ENCODE measurements at places on chromosomes 2 and 18.

GRCh38 chr18:75205514-75206132 is 3.3 kb downstream of the PTGR3 start:
- no peak for DNase-seq

DNA sequence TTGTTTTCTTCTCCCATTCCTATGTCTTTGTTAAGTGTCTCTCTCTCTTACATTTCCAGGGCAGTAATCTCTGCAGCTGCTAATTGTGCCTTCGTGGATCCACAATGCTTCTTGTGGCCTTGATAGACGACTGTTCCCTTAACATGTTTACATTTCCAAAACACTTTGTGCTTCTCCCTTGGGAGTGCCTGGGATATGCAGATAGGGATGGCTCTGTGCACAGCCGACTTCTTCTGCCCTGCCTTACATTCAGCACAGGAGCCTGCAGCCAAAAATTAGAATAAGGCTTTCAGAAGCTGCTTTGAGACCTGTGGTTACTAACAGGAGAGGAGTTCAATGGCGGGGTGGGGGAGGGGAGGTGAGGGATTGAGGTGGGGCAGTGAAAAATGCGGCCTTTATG is 328.9 kb downstream of the TDRD15 start:
- no peak for DNase-seq

DNA sequence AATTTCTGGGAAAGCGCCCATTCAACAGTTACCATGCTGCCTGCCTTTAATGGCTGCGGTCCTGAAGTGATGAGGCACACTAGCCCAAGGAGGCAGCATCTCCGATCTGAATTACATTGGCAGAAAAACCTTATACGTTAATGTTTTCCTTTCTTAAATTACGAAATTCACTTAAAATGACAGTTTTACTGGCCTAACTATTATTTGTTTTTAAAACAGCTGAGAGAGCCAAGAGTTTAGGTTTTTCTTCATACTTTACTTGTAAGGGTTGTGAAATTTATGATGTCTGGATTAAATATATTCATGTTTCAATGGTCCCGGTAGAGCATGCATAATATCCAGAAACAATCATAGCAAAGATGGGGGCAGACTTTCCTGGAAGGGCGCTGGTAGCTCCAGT is 115.2 kb upstream of the REV1 start:
- DNase-seq, result no peak

DNA sequence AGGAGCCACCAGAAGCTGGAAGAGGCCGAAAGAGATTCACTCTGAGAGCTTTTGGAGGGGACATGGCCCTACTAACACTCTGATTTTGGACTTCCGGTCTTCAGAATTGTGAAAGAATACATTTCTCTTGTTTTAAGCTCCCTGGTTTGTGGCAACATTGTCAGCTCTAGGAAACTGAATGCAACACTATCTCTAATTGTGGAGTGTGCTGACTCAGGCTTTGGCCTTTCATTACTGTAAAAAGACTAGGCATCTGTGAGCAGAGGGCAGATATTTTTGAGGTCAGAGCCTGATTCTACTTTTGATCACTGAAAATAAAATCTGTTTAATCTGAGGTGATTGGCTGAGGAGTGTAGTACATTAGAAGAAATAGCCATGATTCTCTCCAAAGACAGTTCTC is 185.4 kb upstream of the FAM98A start:
- DNase-seq, result no peak

- no peak for DNase-seq
These were observed 89.8 kb upstream of the MBOAT2 start for GRCh38 chr2:9093324-9093723.

- peak; percentile 82 for DNase-seq
These were observed 16.2 kb downstream of the IL18RAP start for GRCh38 chr2:102439065-102439695.

DNA sequence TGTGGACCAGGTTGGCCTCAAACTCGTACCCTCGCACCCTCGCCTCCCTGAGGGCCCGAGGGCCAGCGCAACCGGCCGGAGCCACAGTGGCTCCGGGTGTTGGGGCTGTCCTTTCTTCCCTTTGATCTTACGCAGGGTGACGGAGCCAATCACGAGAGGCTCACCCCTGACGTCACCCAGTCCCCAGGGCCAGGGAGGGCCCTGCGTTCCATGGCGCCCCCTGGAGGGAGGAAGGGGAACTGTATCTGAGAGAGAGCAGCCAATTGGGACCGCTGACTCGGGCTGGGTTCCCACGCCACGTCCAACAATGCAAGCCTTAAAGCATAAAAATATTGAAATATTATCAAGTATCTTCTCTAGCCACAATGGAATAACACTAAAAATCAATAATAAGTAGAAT is 432.8 kb upstream of the LRRTM4 start:
- DNase-seq, result no peak

DNA sequence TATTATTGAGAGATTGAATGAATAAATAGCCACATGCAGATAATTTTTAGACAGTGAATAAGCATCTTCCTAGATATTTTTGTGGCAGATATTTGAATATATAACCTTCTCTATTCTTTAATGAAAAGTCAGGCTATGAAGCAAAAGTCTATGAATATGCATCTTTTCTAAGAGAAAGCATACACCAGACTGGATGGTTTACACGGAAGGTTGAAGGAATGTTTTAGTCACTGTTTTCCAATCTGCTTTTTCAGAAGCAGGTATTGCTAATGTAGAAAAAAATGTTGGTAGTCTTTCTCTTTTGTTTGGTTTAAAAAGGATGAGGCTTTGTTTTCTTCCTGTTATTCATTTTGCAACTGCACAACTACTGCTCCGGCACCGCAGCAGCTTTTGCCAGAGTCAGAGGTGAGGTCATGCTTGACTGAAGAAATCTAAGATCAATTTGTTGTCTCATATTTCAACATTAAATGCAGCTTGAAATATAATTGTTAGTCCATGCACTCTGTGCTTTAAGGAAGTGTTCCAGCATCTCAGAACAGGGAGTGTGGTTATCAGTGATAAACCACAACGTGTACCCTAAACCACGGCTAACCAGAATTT is 1540.8 kb upstream of the PIK3C3 start:
- DNase-seq, result no peak

- DNase-seq, result no peak
These were observed 4.5 kb downstream of the IDH1 start for GRCh38 chr2:208250388-208250787.

- DNase-seq, result no peak
These were observed 269.8 kb downstream of the TNS1 start for GRCh38 chr2:217732992-217733391.

DNA sequence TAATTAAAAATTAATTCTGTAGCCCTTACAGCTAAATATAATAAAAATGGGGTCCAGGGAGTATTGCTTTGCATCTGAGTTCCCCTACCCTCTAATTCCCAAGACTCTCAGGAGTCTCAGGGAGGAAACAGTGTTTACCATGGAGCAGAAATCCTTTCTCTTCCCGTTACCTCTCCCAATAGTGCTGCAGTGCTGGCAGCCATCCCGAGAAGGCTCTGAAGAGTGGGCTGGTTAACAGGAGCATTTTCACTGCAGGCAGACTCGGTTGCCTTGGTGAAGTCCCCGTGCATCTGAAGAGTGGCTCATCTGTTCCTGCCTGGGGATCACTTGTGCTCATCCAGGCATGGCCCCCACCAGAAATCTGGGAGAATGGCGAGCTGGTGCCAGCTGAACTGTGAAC is 41.8 kb upstream of the TMEM178A start:
- DNase-seq, result no peak

DNA sequence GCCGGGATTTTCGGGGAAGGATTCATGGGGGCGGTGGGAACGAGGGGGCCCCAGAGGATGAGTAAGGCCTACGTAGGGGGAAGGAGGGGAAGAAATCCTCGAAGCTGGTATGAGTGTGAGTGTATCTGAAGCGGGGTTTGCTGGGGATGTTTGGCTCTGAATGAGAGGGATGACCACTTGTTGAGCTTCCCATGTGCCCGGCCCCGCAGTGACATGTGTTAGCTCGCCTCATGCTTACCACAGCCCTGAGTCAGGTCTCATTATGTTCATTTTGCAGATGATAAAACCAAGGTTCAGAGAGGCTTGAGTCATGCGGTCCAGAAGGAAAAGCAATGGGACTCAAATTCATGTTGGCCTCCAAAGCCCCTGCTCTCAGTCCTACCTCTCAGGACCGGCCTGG is 214.7 kb downstream of the BCL2 start:
- DNase-seq, result no peak

GRCh38 chr2:37091873-37092272 is 7.6 kb downstream of the GPATCH11 start:
- no peak for DNase-seq

DNA sequence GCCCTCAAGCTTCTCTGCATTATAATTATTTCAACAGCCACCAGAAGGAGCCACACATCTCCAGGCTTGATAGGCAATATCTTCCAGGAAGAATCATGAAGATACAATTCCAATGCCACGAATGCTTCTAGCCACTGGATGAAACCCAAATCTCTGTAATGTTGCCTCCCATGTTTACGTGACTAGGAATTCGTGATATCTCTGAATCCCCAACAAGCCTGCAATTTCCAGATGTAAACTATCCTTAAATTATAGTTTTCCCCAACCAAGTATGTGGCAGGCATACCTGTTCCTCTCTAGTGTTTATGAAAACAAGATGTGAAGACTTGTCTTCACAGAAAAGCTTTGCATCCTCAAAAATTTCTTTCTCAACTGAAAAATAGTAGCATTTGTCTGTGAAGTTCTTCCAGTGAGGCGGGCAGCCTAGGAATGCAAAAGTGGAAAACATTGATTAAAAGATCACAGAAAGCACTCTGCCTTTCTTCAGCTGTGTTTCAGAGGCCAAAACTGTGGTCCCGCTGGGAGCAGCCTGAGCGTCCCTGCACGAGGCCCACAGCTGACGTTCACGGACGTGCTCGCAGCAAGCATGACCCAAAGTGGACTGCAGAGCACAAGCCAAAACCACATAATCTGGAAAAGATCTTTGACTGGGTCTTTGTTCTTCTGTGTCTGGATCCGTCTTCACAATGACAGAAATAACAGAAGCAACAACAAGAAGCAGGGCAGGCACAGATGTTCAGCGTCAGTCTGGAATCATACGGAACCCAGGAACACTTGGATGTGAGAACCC is 65.1 kb upstream of the THOC1 start:
- no peak for DNase-seq
